Activated gamma-delta T cell treated with anti-CD3 and anti-CD28 coated beads, Interleukin-2, amount 50 U/mL, for 16 hours (primary cell): ENCODE measurements at places on chromosomes 5 and 9.

DNA sequence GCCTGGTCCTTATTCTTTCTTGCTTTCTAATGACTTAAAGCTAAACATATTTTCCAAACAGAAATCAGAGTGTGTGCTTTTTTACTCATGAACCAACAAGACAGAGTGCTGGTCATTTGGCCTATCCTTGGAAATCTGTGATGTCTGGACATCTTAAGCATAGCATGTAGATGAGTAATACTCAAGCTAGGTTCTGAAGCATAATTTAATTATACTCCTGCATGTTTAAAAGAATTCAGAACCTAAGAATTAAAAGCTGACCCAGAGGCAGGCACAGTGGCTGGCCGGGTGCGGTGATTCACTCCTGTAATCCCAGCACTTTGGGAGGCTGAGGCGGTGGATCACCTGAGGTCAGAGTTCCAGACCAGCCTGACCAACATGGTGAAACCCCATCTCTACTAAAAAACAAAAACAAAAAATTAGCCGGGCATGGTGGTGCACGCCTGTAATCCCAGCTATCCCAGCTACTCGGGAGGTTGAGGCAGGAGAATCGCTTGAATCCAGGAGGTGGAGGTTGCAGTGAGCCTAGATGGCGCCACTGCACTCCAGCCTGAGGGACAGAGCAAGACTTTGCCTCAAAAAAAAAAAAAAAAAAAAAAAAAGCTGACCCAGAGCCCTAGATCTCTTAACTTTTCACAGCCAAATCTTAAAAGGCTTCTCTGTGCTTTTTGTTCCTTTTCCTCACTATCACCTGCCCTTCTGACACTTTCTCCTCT, 16.2 kb upstream of the TJP2 start:
- no peak for DNase-seq

DNA sequence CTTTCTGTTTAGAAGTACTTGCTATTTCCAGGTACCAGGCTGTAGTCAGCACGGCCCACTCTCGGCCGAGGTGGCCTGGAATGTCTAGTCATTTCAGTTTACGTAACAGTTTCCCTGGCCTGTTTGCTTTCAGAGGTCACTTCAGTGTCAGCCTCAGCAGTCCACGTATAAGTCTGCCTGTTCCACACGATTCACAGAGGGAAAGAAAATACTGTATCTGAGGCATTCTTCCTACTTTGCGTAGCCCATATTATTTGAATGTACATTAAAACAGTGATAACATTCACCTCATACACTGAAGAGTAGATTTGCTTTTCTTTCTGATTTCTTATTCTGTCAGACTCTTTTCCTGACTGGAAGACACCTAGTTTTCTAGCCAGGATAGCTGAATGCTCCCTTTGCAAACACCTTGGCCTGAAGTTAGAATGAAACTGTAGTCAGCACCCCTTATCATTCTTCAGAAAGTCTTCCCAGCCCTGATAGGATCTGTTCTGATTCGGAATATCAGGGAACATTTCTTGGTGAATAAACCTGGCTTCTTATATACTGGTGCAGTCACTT, 140.9 kb downstream of the AOPEP start:
- no peak for DNase-seq

DNA sequence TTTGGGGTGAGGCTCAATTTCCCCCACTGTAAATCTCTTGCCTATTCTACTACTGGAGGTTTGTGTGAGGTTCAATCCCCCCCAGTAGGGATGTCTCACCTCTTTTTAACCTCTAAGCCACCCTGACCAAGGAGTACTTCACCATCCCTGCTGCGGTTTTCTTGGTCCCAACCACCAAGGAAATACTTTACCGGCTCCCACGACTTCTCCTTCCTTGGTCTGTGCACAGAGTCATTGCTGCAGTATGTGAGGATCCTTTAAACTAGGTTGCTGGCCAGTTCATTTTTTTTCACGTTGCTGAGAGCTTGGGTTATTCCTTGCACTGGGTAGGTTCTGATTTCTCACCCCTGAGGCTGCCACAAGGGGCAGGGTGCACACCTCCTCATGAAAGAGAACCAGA, 22.5 kb upstream of the HMGCS1 start:
- no peak for DNase-seq

DNA sequence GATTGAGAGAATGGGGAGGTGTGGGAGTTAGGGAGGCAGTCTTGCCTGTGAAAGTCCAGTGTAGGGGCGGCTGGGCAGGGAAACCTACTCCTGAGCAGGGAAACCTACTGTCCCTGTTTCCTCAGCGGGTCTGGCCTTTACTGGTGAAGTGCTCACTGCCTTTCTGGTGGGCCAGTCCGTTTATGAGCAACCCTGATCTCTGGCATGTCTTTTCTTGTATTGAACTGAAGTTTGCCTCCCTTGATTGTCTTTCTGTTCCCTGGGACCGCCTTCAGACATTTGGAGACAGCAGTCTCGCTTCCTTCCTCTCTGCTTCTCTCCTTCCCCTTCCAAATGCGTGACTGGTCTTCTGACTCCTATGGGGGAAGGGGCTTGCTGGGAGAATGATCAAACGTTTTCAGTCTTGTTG, 2.9 kb downstream of the SNX18 start:
- DNase-seq: no peak

DNA sequence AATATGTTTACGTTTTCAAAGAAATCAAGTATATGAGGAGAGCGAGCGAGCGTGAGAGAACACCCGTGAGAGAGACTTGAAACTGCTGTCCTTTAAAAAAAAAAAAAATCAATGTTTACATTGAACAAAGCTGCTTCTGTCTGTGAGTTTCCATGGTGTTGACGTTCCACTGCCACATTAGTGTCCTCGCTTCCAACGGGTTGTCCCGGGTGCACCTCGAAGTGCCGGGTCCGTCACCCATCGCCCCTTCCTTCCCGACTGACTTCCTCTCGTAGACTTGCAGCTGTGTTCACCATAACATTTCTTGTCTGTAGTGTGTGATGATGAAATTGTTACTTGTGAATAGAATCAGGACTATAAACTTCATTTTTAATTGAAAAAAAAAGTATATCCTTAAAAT, 97.0 kb downstream of the PDE6A start:
- DNase-seq: no peak

DNA sequence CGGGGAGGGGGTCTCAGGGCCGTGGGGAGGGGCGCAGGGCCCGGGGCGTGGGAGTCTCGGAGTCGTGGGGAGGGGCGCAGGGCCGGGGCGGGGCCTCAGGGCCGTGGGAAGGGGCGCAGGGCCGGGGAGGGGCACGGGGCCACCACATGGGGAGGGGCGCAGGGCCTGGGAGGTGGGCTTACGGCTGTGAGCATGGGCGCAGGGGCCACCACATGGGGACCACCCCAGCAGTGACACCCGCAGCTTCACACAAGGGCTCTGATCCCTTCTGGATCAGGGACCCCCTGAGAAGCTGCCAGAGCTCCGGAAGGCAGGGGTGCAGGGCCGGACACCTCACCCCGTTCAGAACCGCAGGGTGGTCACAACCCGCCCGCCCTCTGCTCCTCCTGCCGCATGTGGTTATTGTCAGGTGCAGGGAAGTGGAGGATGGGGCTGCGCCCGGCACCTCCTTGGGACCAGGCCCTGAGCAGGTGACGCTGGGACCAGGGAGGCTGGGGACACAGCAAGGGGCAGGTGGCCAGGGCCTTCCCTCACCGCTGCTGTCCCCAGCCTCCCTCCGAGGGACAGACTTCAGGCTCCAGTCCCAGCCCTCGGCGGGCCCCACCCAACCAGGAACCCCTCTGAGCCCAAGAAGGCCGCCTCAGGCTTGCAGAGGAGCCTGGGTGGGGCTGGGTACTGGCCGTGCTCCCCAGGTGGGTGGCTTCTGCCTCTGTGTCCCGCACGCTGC, 53.7 kb downstream of the EXD3 start:
- DNase-seq: no peak

DNA sequence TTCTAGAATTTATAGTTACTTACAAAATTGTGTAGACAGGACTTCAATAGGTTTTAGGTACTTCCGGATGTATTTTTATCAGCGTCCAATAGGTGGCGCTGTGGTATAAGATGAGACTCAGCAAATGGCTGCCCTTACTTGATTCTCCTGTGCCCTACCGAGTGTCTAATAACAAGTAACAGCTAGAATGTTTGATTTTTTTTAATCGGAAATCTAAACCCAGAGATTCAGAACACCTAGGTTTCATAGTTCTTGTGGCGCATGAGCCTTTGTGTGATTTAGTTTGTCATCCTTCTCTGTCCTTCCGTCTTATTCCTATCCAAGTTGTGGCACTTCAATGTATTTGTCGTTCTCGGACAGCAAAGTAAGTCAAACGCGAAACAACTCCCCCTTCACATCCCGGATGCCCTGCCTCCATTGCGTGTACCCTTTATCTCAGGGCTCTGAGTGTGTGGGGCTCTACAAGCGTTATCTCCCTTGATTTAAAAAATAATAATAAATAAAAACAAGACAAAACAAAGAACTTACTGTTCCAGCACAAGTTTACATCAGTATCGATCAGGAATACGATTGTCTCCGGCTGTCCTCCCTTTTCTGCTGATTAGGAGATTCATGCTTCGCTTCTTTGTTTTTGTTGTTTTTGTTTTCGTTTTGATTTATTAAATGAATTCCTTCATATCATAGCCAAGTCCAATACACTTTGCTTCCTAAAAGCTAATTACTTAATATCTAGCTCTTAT, 50.7 kb upstream of the SLC30A5 start:
- DNase-seq: peak; percentile 74

DNA sequence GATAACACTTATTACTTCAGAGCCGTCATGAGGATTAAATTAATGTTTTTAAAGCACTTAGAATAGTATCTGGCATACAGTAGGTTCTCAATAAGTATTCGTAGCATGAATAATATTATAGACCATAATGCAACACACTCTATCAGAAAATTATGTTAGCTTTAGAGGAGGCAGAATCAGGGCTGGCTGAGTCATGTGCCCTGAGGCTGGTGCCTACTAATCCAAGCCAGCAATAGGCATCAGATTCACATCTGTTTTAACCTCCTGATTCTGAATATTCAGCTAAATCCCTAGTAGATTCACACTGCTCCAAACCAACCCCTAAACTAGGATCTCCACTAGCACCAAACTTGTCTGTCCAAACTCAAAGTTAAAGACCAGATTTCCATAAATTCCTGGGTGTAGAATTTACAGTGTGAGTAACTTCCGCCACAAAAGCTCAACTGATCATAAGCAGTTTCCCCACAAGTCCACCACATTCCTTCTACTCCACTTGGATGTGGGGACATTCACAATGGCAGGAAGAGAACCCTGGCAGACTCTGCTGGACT, 170.0 kb upstream of the DAPK1 start:
- no peak for DNase-seq

DNA sequence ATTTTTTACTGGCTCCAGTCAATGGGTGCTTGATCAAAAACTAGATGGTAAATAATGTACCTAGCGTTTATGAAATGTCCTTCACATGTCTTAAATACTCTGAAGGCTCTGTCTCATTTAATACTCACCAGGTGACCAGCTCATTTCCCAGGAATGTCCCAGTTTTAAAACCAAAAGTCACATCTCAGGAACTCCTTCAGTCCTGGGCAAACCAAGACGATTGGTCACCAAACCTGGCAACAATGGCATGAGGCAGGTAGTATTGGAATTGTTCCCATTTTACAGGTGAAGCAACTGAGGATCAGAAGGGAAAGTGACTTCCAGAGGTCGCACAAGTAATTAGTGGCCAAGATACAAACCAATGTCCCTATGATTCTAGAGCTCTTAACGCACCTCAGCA, 27.7 kb downstream of the SMIM23 start:
- DNase-seq: no peak

- DNase-seq: no peak
Measured at GRCh38 chr9:123518338-123518737, 162.3 kb downstream of the CRB2 start.

DNA sequence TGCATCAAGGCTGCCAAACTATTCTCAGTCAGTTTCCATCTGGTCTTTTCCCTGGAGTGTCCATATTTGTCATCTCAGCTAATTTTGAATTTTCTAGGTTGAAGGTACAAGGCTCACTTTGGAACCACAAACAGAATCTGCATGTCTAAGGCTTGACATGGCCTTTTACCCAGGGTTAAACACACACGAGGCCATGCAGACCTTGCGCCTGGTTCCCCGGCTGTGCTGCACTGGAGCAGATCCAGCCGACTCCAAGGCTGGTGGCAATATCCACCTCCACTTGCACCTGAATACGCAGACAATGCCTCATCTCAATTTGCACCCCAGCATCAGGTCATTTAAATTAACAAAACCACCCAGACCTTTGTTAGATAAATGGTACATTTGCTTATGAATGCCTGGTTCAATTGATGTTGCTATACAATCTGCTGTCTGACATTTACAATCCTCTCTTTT, 276.2 kb downstream of the HSPA4 start:
- no peak for DNase-seq

- no peak for DNase-seq
Measured at GRCh38 chr5:164324239-164324638, 818.8 kb downstream of the MAT2B start.

DNA sequence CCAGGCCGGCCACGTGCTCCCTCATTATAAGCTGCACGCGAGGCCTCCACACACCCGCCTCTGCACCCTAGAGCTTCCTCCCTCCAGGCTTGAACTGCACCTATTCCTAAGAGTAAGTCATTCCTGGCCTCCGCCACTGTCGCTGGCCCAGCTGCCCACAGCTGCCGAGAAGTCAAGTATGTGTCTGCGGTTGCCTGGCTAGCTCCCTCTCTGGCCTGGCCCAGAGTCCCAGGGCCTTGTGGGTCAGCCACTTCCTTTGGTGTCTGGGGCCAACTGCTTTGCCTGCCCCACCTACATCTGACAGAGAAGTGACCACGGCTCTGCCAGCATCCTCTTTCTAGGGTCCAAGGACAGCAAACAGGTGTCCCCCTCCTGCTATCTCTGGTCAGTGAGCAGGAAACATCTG, 18.3 kb downstream of the ABO start:
- DNase-seq: no peak

DNA sequence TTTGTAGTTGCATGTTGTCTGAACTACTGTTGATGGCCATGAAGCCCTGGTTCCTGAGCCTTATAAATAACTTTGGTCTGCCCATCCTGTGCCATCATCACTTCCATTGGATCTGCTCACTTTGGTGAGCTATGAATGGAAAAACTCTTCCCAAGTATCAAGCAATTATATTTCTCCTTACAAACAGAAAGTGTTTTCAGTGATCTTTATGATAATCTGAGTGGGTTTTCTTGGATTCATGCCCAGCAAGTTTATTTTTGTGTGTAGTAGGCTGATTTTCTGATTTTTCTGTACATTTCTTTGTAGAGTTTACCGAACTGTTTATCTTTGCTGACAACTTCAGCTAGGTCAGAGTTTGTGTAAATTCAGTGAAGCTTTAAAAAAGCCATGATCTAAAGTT, 31.0 kb downstream of the CAMK4 start:
- DNase-seq: no peak

DNA sequence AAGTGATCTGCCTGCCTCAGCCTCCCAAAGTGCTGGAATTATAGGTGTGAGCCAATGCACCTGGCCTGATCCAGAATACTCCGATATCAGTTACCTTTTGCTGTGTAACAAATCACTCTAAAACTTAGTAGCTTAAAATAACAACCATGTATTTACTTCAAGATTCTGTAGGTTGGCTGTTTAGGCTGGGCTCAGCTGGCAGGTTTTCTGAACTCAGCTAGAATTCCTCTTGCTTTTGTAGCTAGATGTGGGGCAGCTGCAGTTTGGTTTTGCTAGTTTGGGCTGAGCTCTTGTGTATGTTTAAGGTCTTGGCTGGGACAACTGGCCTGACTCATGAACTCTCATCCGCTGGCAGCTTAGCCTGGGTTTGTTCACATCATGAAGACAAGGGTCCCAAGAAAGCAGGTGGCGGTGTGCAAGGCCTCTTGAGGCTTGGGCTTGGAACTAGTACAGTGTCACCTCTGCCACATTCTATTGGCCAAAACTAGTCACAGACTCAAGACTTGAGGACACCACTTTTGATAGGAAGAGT, 138.3 kb upstream of the SHB start:
- no peak for DNase-seq

- DNase-seq: no peak
Measured at GRCh38 chr5:68531970-68532369, 316.4 kb downstream of the PIK3R1 start.
